Stimulated activated CD8-positive, alpha-beta memory T cell treated with anti-CD3 and anti-CD28 coated beads, Interleukin-4, amount 100 ng/mL, for 48 hours (primary cell): ENCODE measurements at places on chromosomes 5 and 9.

DNA sequence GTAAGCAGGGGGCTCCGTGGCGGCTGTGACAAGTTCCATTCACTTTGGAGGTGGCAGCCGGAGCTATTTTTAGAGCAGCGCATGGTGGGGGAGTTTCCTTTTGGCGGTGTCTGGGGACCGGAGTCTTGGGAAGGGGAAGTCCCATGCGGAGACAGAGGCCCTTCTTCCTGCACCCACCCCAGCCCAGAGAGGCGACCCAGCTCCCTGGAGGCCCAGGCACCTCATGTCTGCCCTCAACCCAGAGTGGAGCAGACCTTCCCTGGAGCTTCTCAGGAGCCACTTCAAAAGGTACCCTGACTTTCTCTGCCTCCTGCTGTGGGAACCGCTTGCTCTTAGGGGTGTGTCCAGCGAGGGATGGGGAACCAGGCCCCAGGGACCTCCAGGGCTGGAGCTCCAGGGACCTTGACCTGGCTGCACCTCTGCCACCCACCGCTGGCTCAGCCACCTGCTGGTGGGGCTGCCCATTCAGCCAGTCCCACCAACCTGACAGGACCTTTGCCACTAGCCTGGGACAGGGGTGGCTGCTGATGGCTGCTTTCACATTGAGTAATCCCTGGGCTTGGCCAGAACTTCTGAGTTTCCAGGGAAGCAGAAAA is 34.1 kb downstream of the NEK6 start:
- DNase-seq = peak; percentile 78

DNA sequence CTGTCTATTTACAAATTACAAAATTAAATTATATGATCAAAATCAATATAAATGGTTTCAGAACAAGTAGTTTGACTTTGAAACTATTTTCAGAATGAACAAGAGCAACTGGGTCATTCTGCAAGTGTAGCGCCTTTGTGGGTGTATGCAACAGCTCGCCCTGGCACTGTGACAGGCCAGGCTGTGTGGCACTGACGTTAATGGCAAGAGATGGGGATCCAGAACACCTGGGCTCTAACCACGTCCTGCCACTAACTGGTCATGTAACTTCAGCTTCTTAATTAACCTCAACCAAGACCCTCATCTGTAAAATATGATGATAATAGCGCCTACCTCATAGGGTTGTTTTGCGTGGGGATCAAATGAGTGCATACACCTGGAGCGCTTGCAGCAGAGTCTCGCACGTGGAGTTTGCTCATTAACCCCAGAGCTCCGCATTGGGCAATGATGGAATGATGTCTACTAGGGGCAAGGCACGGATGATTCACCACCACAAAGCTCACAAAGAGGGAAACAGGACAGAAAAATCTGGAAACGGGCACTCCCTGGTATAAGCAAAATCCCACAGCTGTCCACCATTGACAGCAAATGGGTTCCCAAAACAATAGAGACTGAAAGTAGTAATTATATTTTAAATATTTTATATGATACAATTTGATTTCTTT is 639.4 kb downstream of the SEMA5A start:
- no peak for DNase-seq

DNA sequence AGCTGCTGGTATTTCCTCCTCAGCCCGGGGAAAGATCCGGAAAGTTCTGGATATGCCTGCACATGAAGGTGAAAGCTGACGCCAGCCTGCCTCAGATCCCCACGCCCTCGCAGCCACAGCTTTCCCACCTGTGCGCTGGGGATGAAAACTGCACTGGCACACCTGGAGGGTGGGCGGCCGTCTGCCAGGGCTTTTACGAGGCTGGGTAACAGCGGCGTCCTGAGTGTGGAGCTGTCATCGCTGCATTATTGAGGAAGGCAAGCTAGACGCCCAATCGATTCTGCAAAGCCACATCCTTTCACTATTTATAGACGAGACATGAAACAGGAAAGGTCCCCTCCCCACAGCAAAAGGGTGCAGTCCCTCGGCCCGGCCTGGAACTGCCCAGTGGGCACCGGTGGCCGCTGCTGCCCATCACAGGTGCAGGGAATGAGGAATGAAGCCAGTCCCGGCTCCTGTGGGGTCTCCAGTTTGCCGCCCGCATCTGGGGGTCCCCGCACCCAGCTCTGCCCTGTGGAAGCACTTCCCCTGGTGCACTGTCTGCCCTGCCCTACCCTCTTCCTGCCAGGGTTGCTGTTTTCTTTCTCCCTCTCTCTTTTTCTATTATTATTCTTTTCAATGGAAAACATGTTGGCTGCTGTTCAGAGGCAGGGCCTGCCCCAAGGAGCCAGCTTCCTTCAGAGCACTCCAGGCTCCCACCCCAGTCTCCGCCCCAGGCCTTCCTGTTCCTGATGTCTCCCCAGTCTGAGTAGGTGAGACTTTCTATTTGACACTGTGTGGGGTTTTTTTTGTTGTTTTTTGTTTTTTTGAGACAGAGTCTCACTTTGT is 7.0 kb downstream of the NOTCH1 start:
- peak; percentile 76 for DNase-seq

DNA sequence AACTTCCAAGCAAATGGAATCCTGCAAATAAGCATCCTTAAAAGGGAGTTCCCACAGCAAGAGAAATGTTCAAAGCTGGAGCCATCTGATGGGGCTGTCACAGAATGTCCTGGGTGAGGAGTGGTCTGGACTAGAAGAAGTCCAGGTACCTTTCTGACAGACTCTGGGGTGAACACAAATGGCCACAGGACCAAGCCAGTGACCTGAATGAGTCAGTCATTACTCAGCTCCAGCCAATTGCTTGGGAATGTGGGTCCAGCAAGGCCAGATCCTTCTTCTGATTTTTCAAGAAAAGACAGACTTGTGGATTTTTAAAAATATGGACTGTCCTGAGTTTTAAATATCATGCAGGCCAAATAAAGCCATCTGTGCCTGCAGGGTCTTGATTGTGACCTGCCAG is 30.1 kb downstream of the GALNT10 start:
- DNase-seq = no peak

DNA sequence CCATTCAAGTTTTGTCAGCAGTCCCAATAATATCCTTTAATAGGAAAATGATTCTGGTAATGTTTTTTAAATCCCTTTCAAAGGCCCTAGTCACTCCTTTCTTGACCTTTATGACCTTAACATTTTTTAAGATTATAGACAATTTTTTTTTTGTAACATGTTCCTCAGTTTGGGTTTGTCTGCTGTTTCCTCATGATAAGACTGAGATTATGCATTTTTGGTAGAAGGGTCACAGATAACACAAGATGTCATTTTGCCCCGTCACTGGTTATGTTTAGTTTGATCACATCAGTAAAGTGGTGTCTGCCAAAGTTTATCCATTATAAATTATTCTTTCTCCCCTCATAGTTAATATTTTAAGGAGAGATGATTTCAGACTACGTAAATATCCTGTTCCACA is 16.0 kb upstream of the PTPDC1 start:
- DNase-seq = no peak

DNA sequence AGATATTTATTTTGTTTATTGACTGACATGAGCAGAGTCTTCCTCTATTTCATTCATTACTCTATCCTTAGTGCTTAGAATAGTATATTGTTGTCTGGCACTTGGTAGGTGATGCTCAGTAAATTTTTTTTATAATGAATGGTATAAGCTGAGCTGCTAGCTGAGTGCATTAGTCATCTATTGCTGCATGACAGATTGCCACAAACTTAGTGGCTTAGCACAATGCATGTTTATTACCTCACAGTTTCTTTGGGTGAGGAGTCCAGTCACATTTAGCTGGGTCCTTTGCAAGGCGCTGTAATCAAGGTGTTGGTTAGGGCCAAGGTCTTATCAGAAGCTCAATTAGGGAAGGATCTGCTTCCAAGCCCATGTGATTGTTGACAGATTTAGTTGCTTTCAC is 23.1 kb downstream of the SMAD5 start:
- DNase-seq = no peak

DNA sequence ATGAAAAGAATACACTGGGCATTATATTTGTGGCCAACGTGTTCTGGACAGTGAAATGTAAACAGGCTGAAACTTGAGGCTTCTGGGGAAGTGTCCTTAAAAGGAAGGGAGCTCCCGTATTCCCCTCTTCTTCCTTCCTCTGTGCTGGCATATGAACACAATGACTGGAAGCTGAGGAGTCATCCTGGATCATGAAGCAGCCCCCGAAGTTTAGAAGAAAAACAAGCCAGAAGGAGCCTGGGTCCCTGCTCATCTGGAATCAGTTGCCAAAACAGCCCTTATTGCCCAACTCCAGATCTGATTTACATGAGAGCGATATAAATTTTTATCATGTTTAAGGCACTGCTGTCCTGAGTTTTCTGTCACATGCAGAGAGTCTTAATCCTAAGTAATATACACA is 65.4 kb upstream of the SLC1A1 start:
- DNase-seq = no peak

- no peak for DNase-seq
These were observed 21.3 kb downstream of the DTWD2 start for GRCh38 chr5:118967059-118967508.

GRCh38 chr5:67381236-67381880 is 184.8 kb upstream of the CD180 start:
- DNase-seq = no peak

- DNase-seq = peak; percentile 91
These were observed 33.6 kb upstream of the GLIPR2 start for GRCh38 chr9:36102742-36103495.

DNA sequence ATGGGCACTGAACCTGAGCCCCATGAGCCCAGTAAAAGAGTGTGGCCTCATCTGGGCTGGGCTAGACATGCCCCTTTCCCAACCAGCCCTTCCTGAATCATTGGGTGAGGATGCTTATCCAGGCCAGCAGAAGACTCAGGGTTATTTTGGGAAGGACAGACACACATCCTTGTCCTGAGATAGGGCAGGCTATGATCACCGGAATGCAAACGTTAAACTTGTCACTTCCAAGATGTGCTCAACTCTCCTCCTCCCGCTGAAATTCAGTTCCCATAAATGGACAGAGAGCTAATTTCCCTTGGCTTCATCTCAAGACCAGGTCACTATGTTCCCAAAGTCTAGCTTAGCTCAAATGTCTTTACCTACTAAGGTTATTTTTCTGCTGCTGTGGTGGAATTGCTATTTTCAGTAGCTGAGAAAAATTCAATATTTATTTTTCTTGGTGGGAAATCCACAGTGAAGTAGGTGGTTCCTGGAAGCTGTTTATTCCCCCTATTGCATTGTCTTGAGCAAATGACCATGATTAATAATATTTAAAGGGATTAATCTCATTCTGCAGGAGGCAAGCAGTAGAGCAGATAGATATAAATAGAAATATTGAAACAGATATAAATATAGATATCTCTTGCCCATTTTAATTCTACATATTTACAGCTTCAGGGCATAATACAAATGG is 70.0 kb downstream of the NXNL2 start:
- no peak for DNase-seq

DNA sequence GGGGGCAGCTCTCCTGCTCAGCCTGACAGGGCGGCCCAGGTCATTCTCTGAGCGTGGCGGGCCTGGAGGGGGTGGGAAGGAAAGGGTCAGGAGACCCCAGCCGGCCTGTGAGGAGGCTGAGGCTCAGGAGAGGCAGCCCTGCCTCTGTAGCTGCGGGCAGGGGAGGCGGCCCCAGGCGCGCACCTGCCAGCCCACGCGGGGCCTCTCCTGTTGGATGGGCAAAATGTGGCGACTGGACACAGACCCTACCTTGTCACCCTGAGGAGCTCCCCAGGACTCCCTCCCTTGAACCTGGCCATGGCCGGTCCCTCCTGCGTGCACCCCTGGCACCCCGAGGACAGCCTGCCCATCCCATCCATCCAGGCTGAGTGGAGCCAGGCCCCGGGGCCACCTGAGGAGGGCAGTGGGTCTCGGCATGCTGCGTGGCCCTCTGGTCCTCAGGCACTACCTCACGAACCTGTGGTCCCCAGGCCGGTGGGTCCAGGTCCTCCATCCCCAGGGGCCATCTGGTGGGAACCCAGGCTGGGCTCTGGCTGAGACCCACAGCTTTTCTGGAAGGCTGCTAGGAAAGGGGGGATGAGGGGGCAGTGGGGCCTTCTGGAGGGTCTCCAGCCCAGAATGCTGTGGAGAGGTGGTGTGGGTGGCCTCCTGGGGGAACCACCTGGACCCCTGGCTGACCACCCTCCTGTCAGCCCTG is 15.1 kb upstream of the NRARP start:
- DNase-seq = no peak

GRCh38 chr9:131273146-131273855 is 3.0 kb downstream of the FAM78A start:
- DNase-seq = peak; percentile 57

GRCh38 chr9:126336736-126337325 is 10.2 kb downstream of the MVB12B start:
- DNase-seq = no peak

- no peak for DNase-seq
These were observed 62.0 kb upstream of the DAB2 start for GRCh38 chr5:39486790-39487189.

DNA sequence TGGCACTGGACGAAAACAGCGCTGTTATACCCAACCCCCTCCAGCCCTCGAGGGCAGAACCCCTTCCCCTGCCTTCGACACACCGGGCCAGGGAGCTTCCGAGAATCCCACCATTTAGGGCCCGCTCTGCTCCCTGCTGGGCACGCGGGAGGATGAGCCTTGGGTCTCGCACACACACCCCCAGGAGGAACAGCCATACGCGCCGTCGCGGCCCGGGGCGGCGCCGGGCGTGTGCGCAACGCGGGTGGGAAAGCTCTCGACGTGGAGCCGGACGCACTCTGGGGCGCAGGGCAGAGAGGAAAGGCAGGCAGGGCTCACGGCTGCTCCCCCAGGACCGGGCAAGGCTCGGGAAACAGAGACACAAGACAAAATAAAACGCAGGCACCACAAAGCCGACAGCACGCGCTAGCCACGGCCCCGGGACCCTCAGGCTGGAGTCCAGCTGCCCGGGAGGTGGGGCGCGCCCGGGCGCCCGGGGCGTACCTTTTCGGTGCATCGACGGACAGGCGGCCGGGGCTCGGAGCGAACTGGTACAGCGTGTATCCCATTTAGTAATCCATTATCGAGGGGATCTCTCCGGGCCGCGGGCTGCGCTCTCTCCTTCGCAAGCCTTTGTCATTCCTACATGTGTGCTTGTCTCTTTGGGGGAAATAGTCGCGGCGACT is 789 bp downstream of the SEMA6A start:
- peak; percentile 27 for DNase-seq

DNA sequence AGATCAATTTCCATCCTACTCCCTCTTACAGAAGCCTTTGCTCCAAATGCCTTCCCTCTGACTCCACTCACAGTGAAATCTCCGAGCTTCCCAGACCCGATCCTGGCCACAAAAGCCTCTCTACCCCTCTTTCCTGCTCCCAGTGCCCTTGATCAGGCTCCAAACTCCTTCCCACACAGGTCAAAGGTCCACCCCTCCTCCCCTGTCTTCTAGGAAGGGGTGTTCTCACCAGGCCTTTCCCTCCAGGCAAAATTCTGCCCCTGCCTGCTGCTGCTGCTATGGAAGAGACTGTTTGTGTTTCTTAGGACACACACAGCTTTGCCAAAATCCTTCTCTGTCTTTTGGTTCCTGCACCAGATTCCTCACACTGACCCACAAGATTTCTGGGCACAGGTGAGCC is 85.8 kb upstream of the ALDH1A1 start:
- DNase-seq = no peak

- DNase-seq = no peak
These were observed 12.7 kb downstream of the KCTD16 start for GRCh38 chr5:144183254-144183889.
